ENCODE measurements at places on chromosomes 5 and 9.

- DNase-seq = no peak
These were observed 96.9 kb upstream of the FSTL4 start for GRCh38 chr5:133709209-133709725.

- no peak for DNase-seq
These were observed 21.4 kb downstream of the UGCG start for GRCh38 chr9:111917980-111918379.

- DNase-seq = no peak
These were observed 53.9 kb upstream of the KCNN2 start for GRCh38 chr5:114308017-114308416.

GRCh38 chr5:71631070-71631469 is 43.9 kb downstream of the MCCC2 start:
- DNase-seq = no peak

DNA sequence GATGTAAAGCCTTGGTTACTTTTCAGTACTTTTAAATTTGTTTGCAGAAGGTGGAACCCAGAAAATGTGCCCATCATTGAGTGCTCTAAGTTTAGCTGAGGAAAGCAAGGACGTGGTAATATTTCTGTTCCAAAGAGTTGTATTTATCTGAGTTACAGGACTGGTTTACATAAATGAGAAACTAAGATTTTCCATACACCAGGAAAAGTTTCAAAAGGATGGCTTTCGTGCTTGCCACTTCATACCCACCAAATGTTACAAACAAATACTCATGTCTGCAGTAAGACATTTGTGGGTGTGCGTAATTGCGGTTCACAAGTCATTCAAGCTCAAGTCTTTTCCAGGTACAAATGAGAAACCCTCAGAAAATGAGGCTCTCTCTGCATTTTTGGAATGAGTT is 68.1 kb downstream of the CWC27 start:
- DNase-seq = no peak

DNA sequence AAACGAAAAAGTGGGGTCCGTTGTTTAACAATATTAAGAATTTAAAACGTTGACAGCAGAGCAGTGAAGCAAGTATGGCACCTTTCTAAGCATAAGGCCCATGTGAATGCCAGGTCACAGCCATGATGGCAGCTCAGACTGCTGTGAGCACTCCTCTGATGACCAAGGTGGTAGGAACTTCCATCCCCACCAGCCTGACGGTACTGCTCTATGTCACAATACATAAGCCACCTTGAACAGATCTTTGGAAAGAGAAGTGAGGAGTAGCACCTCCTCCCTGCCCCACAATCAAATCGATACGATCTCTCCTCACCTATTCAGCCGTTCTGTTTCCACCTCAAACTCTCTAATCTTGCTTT is 105.9 kb downstream of the DCP2 start:
- no peak for DNase-seq

- DNase-seq = no peak
These were observed 79.7 kb upstream of the LRRC70 start for GRCh38 chr5:62498961-62499360.

GRCh38 chr5:150596313-150596712 is 44.1 kb upstream of the SYNPO start:
- DNase-seq = no peak

DNA sequence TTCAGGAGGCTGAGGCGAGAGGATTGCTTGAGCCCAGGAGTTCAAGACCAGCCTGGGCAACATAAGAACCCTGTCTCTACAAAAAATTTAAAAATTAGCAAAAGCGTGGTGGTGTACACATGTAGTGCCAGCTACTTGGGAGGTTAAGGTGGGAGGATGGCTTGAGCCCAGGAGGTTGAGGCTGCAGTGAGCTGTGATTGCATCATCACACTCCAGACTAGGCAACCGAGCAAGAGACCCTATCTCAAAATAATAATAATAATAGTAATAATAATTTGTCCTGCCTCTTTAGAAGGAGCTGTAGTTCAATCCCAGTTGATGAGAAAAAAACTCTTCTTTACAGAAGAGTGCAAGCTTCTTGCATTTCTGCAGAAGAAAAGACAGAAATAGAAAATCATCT is 10.0 kb upstream of the CD74 start:
- DNase-seq = no peak

DNA sequence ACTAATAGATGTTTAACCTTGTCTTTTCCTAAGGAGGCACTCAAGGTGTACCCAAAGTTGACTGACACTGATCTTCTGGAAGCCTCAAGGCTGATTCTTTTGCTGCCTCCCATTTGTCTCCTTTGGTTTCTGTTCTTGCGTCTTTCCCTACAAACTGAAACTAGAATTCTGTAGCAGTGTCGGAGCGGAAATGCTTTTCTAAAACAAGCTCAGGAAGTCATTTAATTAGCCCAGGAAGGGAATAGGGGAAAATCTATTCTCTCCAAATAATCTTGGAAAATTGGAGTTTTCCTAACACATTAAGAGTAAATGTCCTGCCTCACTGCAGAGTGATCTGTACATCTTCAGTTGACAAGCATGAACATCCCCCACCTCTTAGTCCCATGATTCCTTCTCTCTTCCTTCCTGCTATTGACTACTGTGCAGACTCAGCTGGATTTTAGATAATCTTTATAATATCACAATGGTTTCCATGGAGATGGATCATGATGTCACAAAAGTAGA is 182.7 kb downstream of the NR3C1 start:
- no peak for DNase-seq

DNA sequence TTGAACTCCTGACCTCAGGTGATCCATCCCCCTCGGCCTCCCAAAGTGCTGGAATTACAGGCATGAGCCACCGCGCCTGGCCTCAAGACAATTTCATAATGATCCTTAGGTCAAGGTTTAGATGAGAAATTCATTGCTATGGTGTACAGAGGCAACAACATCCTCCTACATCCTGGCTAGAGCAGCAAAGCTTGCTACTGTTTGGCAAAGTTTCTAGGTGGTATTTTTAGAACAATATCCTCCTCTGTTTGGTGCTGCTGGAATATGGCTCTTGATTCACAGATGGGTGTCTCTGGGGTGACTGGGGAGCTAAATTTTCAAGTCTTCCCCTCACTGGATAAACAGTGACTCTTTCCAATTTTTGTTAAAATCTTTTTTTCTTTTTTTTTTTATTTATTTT is 30.6 kb downstream of the CRHBP start:
- no peak for DNase-seq

DNA sequence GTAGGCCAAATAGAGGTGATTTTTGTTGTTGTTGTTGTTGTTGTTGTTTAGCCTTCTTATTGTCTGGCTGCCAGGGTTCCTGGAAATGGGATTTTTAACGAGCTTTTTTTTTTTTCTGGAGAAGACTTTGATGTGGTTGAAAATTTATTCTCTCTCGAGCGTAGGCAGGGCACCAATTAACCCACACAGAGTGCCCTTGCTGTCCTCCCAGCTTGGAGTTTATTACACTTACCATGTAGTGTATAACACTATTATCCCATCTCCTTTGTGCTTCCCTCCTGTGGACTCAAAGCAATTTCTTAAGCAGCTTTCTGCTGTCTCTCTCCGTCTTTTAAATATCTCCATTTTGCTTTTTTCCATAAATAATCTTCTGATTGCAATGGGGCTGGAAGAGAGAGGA is 57.4 kb downstream of the OR2K2 start:
- DNase-seq = no peak

DNA sequence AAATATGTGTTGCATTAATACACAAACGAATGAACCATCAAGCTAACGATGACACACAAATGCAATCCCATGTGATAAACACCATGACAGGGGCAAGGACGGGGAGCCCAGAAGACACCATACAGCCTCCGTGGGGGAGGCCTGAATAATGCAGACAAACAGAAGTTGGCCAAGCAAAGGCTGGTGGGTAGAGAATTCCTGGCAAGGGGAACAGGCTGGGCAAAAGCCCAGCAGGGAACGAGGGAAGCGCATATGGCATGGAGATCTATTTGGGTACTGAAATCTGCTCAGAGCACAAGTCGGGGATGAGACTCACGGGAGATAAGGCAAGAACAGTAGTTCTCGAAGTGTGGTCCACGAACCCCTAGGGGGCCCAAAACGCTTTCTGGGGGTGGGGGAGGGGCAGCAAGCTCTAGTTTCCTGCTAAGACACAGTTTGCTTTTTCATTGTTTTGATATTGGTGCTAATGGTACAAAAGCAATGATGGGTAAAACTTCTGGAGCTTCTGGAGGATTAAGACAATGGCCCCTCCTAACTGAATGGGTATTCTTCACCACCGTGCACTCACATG is 42.9 kb upstream of the FBXW11 start:
- DNase-seq = no peak

All from activated CD4-positive, alpha-beta T cell treated with anti-CD3 and anti-CD28 coated beads for 36 hours (primary cell).